Aorta (tissue), 5 donors: ENCODE measurements at places on chromosomes 11 and 22. TPM values are rescaled to one million over a fixed set of nuclear protein-coding genes. Genes with fewer than 3 reads are reported as not detected.

The ZBTB16 gene
- total RNA-seq = 283 TPM

DNA sequence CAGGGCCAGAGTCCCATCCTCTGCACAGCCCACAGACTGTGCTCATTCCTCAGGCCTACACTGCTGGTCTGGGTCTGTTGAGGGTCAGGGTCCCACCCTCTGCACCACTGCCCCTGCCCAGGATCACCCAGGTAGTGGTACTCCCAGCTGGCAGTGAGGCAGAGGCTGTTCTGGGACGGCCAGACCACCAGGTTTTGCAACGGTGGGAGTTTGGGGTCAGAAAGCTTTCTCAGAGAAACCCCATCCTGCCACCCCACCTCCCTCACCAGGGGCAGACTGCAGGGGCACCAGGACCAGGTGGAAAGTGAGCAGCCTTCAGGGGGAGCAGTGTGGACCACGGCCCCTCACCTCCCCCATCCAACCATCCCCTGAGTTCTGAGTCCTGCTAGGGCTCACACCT, 10.8 kb downstream of the NPTXR start:
- no peak overlapping the region for H3K27ac ChIP-seq
- no peaks in the 10 kb centered on the region for H3K36me3 ChIP-seq
- H3K27me3 ChIP-seq = no peaks in the 10 kb centered on the region
- H3K4me3 ChIP-seq = no peak overlapping the region
- no peaks in the 10 kb centered on the region for H3K4me1 ChIP-seq

GRCh38 chr11:120590472-120590871, 78.9 kb downstream of the GRIK4 start:
- no peak overlapping the region for H3K4me3 ChIP-seq
- no peaks in the 10 kb centered on the region for H3K4me1 ChIP-seq
- no peaks in the 10 kb centered on the region for H3K27me3 ChIP-seq
- DNase-seq = no peak

DNA sequence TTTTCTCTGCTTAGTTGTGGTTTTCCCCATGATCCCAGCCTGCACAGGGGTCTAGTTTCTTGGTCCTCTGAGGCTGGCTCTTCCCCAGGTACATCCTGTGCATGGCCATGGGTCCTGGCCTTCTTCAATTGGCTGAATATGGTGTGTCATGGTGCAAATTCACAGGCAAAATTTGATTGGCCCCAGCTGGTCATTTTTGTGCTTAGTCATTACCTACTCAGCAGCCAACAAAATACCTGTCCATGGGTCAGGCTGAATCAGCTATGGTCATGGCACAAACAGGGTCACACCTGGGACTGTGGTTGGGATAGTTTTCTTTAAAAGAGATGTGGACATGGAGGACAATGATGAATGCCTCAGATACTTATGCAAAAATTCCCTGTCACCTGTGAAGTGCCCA, 85.7 kb downstream of the CSNK2A3 start:
- no peaks in the 10 kb centered on the region for H3K4me1 ChIP-seq
- no peaks in the 10 kb centered on the region for H3K27me3 ChIP-seq
- no peak overlapping the region for H3K27ac ChIP-seq
- no peak for DNase-seq
- no peaks in the 10 kb centered on the region for H3K36me3 ChIP-seq

- peak; percentile 97 for DNase-seq
- H3K4me1 ChIP-seq = no peaks in the 10 kb centered on the region
- H3K27me3 ChIP-seq = no peaks in the 10 kb centered on the region
Measured at GRCh38 chr11:69008737-69009440, 4.2 kb downstream of the MRGPRF start.

- no peak overlapping the region for H3K27ac ChIP-seq
- no peaks in the 10 kb centered on the region for H3K36me3 ChIP-seq
Measured at GRCh38 chr11:124069429-124070401, 28.6 kb upstream of the OR10G7 start.

The TENM4 gene
- total RNA-seq = 4.7 TPM

The SRSF8 gene
- 35.8 TPM for total RNA-seq

- no peak overlapping the region for H3K27ac ChIP-seq
- no peaks in the 10 kb centered on the region for H3K36me3 ChIP-seq
- H3K4me3 ChIP-seq = no peak overlapping the region
- H3K27me3 ChIP-seq = no peaks in the 10 kb centered on the region
- DNase-seq = no peak
Measured at GRCh38 chr11:60375316-60375715, 3.0 kb upstream of the MS4A7 start.

GRCh38 chr11:16844268-16844771, 105.9 kb downstream of the C11orf58 start:
- no peaks in the 10 kb centered on the region for H3K4me1 ChIP-seq
- no peak for DNase-seq
- no peaks in the 10 kb centered on the region for H3K27me3 ChIP-seq
- H3K36me3 ChIP-seq = no peaks in the 10 kb centered on the region
- H3K27ac ChIP-seq = no peak overlapping the region

GRCh38 chr22:47354668-47355387, 592.4 kb downstream of the TBC1D22A start:
- no peaks in the 10 kb centered on the region for H3K36me3 ChIP-seq
- no peaks in the 10 kb centered on the region for H3K27me3 ChIP-seq
- H3K4me1 ChIP-seq = no peaks in the 10 kb centered on the region
- DNase-seq = no peak
- H3K27ac ChIP-seq = no peak overlapping the region
- H3K4me3 ChIP-seq = no peak overlapping the region

DNA sequence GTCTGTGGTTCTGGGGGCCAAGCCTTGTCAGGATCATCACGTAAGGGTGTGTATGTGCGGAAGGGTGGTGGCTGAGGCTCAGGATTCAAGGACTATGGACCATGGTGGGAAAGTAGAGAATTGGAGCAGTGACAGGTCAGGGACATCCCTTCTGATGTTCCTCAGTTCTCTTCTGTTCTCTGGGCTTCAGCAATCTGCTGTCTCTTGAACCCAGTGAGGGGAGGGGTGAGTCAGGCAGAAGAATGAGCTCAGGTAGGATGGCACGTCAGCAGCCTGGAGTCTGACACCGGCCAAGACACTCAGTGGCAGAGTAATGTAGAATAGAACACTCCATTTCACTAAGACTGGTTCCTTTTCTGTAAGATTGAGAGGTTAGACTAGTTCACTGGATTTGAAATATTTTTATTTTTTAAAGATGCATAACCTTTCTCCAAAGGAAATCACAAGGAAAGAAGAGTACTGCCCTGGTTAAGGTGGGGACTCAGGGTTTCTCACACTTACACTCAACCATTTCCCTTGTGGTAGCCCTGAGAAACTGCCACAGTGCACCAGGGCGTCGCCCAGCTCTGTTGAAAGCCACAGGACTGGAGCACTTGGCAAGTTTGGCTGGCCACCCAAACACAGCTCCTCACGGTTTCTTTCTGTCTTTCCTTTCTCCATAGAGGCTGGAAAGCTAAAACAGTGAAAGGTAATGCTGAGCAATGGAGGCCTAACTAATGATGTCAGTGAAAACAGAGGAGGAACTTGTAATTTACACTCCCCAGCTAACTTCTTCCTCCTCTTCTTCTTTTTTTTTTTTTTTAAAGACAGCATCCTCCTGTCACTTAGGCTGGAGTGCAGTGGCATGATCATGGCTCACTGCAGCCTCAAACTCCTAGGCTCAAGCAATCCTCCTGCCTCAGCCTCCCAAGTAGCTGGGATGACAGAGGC, 23.1 kb upstream of the MICAL2 start:
- H3K27ac ChIP-seq = peak overlapping the region; percentile 100
- no peaks in the 10 kb centered on the region for H3K4me1 ChIP-seq
- peak; percentile 80 for DNase-seq

The CLTCL1 gene
- 8.1 TPM for total RNA-seq

The APOA5 gene
- not detected for total RNA-seq

DNA sequence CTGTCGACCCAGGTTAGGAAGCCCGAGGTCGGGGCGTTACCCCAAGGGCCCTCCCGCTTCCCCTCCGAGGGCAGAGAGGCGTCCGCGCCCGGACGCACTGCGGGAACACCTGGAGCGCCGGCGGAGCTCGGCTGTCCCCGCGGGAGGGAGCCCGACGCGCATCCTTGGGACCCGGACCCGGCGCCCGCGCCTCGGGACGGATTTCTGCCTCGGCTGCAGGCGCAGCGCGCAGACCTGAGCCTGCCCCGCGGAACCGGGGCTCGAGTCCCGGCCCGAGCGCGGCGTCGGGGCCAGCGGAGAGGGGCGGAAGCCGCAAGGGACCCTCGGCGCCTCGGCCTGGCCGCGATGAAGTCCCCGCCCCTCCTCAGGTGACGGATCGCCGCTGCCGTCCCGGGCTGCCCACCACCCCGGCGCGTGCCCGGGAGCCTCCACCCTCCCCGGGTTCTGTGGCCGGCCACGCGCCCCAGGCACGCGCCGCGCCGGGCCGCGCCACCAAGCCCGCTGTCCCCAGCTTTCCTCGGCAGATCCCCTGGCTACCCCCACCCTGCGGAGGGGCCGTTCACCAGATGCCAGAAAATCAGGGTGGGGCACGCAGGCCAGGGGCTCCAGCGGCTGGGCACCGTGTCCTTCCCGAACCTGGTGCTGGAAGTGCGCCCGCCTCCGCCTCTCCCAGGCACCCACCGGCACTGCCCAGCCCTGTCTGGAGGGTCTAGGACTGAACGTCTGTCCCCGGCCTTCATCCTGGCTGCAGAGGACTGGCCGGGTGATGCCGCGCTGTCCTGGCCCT, 410 bp downstream of the GLB1L3 start:
- no peak overlapping the region for H3K27ac ChIP-seq
- H3K4me3 ChIP-seq = peak overlapping the region; percentile 5
- DNase-seq = peak; percentile 74
- no peaks in the 10 kb centered on the region for H3K36me3 ChIP-seq
- no peaks in the 10 kb centered on the region for H3K4me1 ChIP-seq

GRCh38 chr11:30174265-30175020, 56.4 kb upstream of the FSHB start:
- H3K27me3 ChIP-seq = no peaks in the 10 kb centered on the region
- no peaks in the 10 kb centered on the region for H3K4me1 ChIP-seq

The PTPMT1 gene
- total RNA-seq = 25.6 TPM

DNA sequence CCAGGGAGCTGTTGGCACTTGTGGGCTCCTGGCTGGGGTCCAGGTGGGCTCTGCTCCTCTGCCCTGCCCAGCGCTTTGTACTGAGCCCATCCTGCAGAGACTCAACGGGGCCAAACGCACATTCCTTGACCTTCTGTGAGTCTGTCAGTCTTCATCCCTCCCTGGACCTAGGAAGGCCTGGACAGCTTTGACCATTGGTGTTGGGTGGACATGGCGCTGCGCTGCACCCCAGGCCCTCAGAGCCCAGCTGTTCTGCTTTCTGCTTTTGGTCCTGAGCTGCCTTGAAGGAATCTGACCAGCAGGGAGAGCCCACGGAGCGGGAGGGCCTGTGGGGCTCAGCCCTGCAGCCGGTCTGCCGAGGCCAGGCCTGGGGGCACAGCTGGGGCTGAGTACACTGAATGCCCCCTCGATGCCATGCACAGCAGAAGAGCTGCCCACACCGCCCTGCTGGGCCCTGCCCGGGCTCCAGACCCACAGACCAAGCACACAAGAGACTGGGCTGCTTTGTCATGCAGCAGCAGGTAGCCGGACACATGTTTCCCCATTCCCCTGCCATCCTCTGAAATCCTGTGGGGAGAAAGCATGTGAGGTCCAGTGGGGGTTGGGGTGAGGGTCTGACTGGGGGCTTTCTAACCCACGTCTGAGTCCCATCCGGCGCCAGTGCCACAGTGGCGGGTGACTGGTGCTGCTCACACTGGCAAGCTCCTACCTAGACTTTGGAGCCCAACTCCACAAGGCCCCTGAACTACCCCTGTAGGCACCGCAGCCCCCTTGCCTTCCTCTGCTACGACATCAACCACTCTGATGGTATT, 24.1 kb upstream of the CCDC188 start:
- H3K4me3 ChIP-seq = no peak overlapping the region
- H3K27ac ChIP-seq = no peak overlapping the region
- H3K36me3 ChIP-seq = no peaks in the 10 kb centered on the region
- no peaks in the 10 kb centered on the region for H3K27me3 ChIP-seq

DNA sequence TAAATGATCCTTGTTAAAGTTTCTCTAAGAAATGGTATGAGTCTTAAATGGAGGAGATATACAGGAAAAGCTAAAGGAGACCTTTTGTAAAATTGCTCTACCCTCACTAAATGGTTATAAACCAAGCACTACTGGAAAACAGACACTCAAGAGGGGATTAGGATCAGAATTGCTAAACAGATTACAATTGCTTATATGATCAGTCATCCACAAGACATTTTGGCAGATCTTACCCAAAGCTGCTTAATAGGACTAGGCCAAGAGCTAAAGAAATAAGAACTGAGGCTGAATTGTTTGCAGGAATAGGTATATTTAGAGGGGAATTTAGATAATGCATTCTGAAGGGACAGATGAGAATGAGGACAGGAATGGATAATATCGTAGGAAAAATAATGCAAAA, 9.5 kb downstream of the HARBI1 start:
- no peak for DNase-seq
- no peaks in the 10 kb centered on the region for H3K27me3 ChIP-seq
- H3K4me3 ChIP-seq = no peak overlapping the region
- peaks cover 1% of the 10 kb centered on the region for H3K36me3 ChIP-seq
- no peaks in the 10 kb centered on the region for H3K4me1 ChIP-seq

DNA sequence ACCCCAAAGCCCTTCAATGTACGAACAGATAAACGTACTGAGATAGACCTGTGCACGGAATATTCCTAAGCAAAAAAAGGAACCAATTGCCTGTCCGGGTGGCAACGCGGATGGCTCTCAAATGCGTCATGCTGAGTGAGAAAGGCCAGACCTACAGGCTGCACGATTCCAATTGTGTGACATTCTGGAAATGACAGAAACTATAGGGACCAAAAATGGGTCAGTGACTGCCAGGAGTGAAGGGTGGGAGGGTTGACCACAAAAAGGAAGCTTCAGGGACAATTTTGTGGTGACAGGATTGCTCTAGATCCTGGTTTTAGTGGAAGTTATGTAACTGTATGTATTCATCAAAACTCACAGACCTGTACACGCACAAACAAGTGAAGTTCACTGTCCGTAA, 24.0 kb upstream of the SYT8 start:
- DNase-seq = no peak
- H3K27ac ChIP-seq = no peak overlapping the region
- H3K4me3 ChIP-seq = no peak overlapping the region
- H3K36me3 ChIP-seq = no peaks in the 10 kb centered on the region
- H3K27me3 ChIP-seq = no peaks in the 10 kb centered on the region
- H3K4me1 ChIP-seq = no peaks in the 10 kb centered on the region

The ELFN2 gene
- total RNA-seq = 0.24 TPM

DNA sequence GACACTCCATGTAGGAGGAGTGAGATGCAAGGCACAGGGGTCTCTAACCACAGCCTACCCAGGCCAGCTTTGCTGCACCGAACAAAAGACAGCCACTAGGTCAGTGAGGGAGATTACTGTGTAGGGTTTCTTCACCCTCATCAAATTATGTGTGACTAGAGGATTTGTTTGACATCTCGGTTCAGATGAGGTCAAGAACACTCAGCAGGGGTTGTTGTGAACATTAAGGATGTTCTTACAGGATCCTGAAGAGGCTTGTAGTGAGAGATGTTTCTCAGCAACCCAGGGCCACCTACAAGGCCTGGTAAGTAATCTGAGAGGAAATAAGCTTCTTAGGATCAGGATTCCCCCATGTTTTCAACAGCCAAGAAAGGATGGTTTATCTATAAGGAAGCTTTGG, 202.1 kb downstream of the NXPE2 start:
- H3K27me3 ChIP-seq = no peaks in the 10 kb centered on the region
- no peaks in the 10 kb centered on the region for H3K4me1 ChIP-seq
- no peaks in the 10 kb centered on the region for H3K36me3 ChIP-seq

The LMO2 gene
- total RNA-seq = 25.5 TPM

The TRIM48 gene
- not detected for total RNA-seq

GRCh38 chr11:59281177-59281576, 68.5 kb upstream of the MPEG1 start:
- no peaks in the 10 kb centered on the region for H3K36me3 ChIP-seq
- no peak for DNase-seq
- H3K4me3 ChIP-seq = no peak overlapping the region
- no peaks in the 10 kb centered on the region for H3K27me3 ChIP-seq
- no peaks in the 10 kb centered on the region for H3K4me1 ChIP-seq

The BIRC3 gene
- 19.3 TPM for total RNA-seq
